Suprapubic skin (tissue), 4 donors: ENCODE measurements at places on chromosomes 2 and 18. TPM values are rescaled to one million over a fixed set of nuclear protein-coding genes. Genes with fewer than 3 reads are reported as not detected.

CNDP1 gene
- not detected for total RNA-seq

PDE1A gene
- total RNA-seq = 8.1 TPM

PSMD14 gene
- 51.0 TPM for total RNA-seq

DNA sequence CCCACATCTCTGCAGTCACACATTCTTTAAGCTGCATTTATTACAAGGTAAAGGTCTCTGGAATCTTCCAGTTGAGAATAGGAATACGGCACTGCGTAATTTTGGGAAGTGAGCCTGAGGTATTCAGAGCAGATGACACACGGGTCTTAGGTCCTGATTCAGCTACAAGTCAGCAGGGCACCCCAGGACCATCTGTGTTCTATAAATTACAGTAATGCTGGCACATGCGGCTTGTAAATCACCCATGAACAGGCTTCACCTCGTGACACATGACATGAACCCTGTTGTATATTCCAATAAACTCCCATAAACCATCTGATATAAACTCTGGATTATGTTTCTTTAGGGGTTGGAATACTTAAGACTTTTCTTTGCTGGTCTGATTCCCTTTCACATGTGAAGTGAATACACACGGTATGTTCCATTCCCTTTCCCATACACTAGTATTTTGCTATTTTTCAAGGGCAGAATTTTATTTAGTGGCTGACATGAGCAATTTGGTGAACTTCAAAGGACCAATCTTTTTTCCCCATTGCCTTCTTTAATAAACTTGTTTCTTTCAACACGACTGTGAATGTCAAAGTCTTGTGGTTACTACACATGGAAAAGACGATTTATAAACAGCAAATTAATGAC lies 298.6 kb downstream of the MEIS1 start:
- H3K36me3 ChIP-seq = no peaks in the 10 kb centered on the region
- H3K27me3 ChIP-seq = peaks cover 3% of the 10 kb centered on the region
- no peak for DNase-seq
- no peaks in the 10 kb centered on the region for H3K4me1 ChIP-seq
- no peak overlapping the region for H3K27ac ChIP-seq

DNA sequence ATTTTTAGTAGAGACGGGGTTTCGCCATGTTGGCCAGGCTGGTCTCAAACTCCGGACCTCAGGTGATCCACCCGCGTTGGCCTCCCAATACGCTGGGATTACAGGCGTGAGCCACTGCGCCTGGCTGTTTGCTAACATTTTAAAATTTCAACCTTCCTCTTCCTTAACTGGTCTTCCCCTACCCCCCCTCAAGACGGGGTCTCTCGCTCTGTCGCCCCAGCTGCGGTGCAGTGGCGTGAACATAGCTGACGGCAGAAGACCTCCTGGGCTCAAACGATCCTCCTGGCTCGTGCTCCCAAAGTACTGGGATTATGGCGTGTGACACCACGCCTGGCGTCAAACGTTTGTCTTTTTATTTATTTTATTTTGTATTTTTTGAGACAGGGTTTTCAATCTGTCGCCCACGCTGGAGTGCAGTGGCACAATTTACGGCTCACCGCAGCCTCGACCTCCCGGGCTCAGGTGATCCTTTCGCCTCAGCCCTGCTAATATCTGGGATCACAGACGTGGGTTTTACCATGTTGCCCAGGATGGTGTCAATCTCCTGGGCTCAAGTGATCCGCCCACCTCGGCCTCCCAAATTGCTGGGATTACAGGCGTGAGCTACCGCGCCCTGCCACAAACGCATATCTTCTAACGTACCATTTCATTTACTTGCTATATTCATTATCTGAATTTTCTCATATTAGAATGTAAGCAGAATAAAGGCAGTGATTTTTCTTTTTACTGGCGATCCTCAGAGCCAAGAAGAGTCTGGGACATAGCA lies 984 bp upstream of the MSH2 start:
- H3K27me3 ChIP-seq = no peaks in the 10 kb centered on the region
- peak overlapping the region; percentile 71 for H3K4me3 ChIP-seq

DNA sequence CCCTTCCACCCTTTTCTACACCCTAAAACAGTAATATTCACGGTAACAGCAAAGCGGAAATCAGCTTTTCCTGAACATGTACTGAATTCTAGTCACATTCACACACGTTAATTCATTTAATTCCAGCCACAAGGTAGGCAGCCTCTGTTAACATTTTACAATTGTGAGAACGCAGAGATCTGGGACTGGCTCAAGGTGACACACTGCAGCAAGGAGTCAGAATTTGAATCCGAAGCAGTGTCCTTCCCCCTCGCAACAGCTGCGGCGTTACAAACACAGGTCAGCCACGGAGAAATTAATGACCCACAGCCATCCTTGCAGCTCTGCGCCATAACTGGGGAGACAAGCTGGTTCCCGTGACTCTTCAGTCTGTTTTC lies 818 bp upstream of the SLC20A1 start:
- peak overlapping the region; percentile 97 for H3K27ac ChIP-seq
- H3K4me3 ChIP-seq = peak overlapping the region; percentile 96
- no peaks in the 10 kb centered on the region for H3K27me3 ChIP-seq
- H3K36me3 ChIP-seq = peaks cover 14% of the 10 kb centered on the region

GRCh38 chr2:71166812-71167211 lies 36.4 kb downstream of the MPHOSPH10 start:
- H3K4me3 ChIP-seq = no peak overlapping the region
- H3K4me1 ChIP-seq = no peaks in the 10 kb centered on the region
- H3K36me3 ChIP-seq = no peaks in the 10 kb centered on the region
- no peak overlapping the region for H3K27ac ChIP-seq
